ENCODE measurements at places on chromosomes 2 and 18.
A peak's percentile ranks its signal among the peaks of the same experiment; 100 is the strongest.

DNA sequence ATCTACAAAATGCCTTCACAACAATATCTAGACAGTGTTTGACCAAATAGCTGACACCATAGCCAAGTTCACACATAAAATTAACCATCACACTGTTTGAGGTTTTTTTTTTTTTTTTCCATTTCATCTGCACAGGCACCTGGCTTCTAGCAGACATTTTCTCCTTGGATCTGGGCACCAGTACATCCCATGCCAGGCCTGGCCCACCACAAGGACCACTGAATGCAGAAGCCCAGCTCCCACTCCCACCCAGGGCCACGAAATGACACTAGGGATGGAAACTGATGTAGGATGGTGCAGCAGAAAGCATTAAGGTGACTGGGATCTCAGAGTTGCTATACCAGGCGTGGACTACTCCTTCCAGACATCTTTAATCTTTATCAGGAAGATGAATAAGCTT is 13.0 kb downstream of the TMSB10 start:
- no peak for DNase-seq

- no peak for DNase-seq
Measured at GRCh38 chr2:66426244-66427111, 8.4 kb upstream of the MEIS1 start.

- no peak for DNase-seq
Measured at GRCh38 chr2:149661844-149662243, 74.3 kb upstream of the MMADHC start.

DNA sequence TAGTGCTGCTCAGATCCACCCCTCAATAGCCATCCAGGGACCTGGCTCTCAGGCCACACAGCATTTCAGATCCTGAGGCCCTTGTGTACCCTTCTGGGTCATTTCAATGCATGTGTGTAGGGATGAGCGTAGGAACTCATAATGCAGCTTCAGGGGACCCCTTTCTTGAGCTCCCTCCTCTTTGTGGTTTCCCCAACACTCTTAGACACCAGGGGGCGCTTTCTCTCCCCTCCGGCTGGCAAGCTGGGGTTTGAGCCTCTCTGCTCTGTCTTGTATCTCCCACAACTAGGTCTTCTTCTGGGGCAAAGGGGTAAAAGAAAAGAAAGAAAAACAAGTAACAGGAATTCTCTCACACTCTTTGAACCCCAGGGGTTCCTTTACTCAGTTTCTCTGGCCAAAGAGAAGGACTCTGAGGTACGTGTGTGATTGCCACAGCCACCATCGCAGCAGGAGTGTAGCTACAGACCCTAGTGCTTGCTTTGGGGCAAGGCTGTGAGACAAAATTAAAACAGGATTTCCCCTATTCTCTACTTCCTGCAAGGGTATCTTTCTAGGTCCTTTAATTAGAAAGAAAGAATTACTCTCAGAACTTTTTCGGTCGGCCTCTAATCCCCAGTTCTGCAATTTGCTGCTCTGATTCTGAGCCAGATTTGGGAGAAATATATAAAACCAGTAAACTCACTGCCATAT is 38.0 kb downstream of the CABYR start:
- DNase-seq, result peak; percentile 59

GRCh38 chr18:56130481-56130880 is 507.9 kb downstream of the TXNL1 start:
- DNase-seq, result no peak

- DNase-seq, result no peak
Measured at GRCh38 chr2:72261076-72261475, 113.4 kb upstream of the CYP26B1 start.

DNA sequence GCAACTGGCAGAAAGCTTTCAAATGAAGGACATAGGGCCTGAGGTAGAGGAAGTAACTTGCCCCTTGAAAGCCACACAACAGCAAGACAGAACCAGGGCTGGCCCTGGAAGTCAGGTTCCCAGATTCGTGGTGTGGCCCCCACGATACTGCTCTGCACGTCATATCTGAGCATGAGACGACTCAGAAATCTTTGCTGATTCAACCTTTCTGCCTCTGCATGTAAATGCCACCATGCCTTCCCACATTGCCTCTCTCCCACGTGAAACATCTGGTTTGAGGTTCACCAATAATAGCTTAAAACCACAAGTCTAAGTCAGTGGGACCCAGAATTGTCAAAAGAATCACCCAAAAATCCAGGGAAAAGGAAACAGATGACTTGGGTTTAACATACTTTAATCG is 214.0 kb upstream of the TRIB2 start:
- DNase-seq, result no peak

DNA sequence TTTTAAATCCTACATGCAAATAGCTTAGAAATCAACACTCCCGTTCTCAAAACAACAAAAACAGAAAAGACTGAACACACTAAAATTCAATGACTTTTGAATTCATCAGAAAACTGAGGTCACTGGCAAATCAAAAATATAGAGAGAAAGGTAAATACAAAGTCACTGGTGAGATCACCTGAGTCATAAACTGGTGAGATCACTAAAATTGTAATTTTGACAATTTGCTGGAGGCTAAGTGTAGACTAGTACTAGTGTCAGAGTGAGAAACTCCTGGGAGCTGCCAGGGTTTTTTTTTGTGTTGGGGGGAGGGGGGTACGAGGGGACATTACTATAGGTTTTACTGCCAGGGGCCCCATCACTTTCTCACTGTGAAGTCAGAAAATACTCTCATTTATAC is 1876.0 kb upstream of the CELF4 start:
- no peak for DNase-seq

DNA sequence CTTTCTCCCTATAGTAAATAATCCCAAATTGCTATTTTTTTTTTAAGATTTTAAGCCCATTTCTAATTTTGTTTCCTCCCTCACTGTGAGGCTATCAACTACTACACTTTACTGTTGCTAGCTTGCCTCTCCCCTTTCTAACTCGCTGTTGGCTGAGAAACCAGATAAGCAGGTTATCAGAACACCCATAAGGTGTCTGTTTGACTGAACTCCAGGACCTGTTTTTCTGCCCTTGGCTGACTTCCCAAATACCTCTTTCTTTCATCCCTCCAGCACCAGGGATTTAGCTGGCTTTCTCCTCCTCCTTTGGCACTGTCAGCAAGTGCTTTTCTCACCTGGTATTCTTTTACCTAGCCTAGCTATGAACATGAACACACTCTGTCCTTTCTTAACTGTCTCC is 11.1 kb downstream of the TRAK2 start:
- peak; percentile 97 for DNase-seq

DNA sequence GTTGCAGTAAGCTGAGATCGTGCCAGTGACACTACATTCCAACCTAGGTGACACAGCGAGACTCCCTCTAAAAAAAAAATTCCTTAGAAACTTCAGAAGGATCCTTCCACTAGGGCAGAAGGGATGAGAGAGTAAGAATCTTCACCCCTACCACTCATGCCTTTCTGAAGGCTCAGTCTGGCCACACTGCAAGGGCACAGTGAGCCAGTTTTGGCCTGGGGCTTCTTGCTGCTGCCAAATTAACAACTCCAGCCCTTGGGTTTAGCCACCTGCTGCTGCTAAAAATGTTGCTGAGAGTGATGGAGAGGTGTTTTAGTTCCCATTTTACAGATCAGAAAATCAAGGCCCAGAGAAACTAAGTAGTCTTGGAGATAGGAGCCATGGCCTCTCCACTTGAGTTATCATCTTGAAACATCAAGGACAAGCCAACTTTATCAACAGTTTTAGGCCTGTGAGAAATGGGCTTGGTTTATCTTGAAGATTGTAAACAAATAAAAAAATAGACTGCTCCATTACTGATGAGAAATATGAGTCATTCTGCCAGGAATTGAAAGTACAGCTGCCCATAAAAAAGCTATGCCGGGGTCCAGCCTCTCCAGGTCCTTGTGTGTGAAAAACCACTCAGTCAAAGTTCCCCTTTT is 31.9 kb upstream of the CASP8 start:
- DNase-seq, result no peak

GRCh38 chr18:2855560-2856350 is 8.9 kb downstream of the EMILIN2 start:
- no peak for DNase-seq

GRCh38 chr18:45690975-45691815 is 32.8 kb upstream of the SLC14A1 start:
- DNase-seq, result peak; percentile 89

GRCh38 chr18:38358805-38359657 is 793.4 kb upstream of the CELF4 start:
- DNase-seq, result no peak

GRCh38 chr2:234137400-234138014 is 87.0 kb downstream of the SPP2 start:
- no peak for DNase-seq

GRCh38 chr2:88016960-88017779 is 823 bp upstream of the RNU2-63P start:
- peak; percentile 82 for DNase-seq

DNA sequence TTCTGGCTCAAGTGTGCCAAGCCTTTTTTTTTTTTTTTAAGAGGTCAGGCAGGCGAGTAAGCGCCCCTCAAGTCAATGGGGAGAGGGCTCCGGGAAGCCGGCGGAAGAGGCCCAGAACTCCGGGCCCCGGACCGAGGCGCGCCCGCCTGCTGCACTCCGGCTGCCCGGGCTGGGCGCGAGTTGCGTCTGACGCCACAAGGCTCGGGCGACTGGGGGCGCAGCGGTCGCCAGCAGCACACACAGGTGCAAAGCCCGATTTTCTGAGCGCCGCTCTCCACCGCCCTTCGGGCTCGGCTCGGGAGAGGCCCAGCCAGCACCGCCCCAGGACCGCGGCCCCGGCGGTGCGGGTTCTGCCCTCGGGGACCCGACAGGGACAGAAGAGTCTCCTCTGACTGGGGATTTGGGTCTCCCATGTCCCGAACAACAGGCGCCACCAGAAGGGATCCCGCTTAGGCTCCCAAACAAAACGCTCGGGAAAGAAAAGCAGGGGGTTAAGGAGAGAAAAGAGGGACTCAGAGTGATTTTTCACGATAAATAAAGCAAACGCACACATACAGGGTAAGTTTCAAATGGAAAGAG is 787 bp downstream of the ERBB4 start:
- no peak for DNase-seq

DNA sequence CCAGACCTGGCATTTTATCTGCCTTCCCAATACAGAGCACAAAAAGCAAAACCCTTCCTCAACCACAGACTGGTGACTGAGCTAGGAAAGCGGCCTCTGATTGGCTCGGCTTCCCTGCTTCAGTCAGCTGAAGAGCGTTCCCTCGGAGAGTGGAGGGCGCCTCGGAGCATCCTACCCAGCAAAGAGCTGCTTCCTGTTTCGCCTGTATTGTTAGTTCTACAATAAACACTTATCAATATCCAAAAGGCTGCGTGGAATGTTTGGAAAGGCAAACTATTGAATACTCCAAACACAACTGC is 125.0 kb downstream of the CACNB4 start:
- DNase-seq, result no peak

GRCh38 chr2:200383380-200384110 is 77.1 kb downstream of the SPATS2L start:
- peak; percentile 12 for DNase-seq

DNA sequence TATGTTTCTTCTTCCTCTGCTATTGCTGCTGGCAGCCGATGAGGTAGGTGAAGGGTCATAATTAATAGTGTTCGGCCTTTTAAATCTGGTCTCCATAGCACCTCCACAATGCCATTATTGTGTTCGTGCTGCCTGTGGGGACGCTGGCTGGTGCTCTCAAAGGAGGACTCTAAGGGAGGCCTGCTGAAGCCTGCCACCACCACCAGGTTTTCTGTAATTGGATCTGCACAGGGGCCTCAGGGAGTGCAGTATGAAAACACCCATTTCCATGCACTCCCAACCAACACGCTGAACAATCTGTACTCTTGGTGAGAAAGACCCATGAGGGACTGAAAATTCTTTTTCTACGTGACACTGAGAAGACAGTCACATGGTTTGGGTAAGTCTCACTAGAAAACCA is 17.6 kb upstream of the CLIP4 start:
- DNase-seq, result no peak

DNA sequence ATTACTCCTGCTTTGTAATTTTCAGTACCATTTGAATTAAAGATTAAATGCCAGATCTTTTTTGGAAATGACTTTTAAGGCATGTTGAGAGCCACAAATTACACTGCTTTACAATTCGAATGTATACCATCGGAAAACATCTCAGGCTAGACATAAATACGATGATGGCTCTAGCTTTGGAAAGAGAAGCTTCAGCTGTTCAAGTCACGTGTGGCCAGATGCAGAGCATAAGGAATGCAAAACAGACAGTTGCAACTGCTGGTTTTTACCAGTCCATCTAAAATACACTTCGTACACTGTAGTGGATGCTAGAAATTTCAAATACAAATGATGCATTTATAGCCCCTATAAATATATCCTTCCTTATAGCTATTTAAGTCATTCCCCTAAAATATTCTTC is 8.0 kb downstream of the ZNF516 start:
- DNase-seq, result no peak

DNA sequence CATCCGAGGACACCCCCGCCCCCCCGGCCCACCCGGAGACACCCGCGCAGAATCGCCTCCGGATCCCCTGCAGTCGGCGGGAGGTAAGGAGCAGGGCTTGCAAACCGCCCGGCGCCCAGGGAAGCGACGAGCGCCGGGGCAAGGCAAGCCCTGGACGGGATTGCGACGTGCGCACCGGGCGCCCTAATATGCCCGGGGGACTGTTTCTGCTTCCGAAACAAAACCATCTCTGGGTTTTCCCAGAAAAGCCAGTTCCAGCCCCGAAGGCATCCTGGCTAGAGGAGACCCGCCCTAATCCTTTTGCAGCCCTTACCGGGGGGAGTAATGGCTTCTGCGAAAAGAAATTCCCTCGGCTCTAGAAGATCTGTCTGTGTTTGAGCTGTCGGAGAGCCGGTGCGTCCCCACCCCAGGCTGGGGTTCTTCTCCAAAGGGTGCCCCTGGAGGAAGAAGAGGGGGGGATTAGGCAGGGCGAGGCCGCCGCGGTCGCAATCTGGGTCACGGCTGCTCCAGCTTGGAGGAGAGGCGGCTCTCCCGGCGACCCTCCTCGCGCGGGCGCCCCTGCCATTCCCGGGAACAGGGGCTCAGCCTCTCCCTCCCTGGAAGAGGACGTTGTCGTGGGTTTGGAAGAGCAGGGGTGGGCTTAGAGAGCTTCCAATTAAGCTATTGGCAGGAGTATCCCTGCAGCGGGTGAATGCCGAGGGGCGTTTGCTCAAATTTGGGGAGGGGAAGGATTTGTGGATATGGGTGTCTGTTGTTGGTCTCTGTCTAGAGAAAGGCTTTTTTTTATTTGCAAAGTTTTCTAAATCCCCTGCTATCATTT is 521 bp downstream of the MYCN start:
- no peak for DNase-seq

DNA sequence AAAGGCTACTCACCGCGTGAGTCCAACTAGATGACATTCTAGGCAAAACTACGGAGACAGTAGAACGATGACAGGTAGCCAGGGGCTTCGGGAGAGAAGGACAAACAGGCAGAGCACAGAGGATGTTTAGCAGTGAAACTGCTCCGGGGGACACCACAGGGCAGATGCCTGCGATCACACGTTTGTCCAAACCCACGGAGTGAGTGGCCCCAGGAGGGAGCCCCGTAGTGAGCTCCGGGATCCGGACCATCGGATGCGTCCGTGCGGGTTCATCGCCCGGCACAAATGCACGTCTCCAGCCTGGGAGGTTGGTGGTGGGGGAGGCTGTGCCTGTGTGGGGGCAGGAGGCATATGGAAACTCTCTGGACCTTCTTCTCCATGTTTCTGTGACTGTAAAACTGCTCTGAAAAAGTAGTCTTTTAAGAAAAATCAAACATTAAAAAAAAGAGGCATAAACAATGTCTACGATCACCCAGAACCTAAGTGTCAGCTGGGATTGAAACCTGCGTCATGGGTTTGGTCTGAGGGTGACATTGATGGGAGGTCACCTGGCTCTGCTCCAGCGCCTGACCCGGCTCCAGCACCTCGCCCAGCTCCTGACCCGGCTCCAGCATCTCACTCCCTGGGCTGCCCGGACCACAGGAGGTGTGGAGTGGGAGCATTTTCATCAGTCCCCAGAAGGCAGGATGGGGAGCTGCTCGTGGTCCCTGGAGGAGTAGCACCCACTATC is 83.0 kb upstream of the CTDP1 start:
- no peak for DNase-seq
